ENCODE measurements at places on chromosomes 2 and 18. TPM values are rescaled to one million over a fixed set of nuclear protein-coding genes. Genes with fewer than 3 reads are reported as not detected.

The MOB4 gene
- 17.5 TPM for total RNA-seq

The CPO gene
- not detected for total RNA-seq

The SLC19A3 gene
- 3.7 TPM for total RNA-seq

The IL1A gene
- total RNA-seq: not detected

The SIX3 gene
- 0.14 TPM for total RNA-seq

DNA sequence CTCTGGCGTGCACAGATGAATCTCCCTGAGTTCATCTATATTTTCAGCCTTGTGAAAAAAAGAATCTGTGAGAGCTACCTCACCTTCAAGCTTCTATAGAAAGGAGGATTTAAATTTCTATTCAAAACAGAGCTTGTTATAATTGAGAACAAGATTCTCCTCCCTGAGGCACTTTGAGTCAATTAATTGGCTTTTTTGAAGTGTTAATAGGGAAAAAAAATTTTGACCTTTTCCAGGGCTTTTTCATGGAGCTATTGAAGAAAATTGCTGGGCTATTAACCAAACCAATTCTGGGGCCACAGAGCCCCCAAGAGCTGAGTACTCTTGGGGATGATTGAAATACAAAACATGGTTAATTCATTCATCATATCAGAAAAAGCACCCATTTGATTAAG is 225.1 kb downstream of the CMPK2 start:
- DNase-seq: no peak

GRCh38 chr2:24892928-24893327 is 27.1 kb downstream of the ADCY3 start:
- DNase-seq: no peak

DNA sequence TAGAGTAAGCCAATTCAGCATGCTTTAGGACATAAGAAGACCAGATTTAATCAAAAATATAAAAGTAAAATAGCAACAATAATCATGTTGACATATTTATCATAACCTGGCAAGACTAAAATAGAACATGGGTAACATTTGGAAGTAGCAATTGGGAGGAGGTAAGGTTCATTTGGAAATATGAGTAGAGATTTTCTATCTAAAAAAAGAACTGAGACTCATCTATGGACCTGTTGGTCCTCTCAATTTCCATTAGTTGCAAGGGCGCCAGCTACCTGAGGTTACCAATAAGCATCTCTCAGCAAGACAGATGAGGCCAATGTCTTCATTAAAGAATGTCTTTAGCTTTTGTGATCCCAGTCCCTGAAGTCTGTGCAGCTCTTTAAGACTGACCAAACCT is 196.0 kb downstream of the IRS1 start:
- no peak for DNase-seq

DNA sequence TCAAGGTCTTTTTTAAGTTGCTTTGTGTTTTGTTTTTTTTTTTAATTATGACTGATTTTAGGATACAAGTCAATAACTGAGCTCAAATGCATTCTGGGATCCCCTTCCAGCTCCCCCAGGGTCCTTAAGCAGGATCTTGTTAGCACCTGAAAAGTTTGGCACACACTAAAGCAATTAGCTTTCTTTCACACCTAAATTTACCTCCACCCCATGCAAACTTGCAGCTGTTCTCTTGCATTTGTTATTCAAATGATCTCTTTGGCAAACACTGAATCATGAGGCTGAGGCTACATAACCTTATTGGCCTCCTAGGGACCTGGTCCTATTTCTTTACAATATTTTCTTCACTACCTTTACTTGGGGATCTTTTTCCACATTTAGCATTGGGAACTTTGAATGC is 2026.1 kb upstream of the CELF4 start:
- no peak for DNase-seq

DNA sequence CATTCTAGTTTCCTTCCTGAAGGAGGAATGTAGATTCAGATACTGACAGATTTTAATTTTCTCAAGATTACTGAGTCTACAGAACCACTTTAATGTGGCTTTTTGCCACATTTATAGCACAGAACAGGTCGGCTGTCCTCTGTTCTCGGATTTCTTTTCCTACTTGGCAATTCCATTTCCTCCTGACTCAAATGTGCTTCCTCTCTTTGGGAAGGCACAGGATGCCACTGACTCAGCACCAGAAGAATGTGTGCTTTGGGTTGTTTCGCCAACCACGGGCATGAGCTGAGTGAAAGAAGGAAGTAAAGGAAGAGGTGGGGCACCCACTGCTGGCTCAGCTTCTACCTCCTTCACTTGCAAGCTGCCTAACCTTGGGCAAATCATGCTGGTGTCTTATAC is 970.6 kb upstream of the ACVR2A start:
- no peak for DNase-seq

- no peak for DNase-seq
Measured at GRCh38 chr2:128162266-128162665, 71.3 kb downstream of the UGGT1 start.

- no peak for DNase-seq
Measured at GRCh38 chr2:127261804-127262406, 32.0 kb downstream of the ERCC3 start.

GRCh38 chr2:166411473-166412230 is 35.9 kb upstream of the SCN9A start:
- no peak for DNase-seq
